ENCODE measurements at places on chromosomes 16 and 17.

DNA sequence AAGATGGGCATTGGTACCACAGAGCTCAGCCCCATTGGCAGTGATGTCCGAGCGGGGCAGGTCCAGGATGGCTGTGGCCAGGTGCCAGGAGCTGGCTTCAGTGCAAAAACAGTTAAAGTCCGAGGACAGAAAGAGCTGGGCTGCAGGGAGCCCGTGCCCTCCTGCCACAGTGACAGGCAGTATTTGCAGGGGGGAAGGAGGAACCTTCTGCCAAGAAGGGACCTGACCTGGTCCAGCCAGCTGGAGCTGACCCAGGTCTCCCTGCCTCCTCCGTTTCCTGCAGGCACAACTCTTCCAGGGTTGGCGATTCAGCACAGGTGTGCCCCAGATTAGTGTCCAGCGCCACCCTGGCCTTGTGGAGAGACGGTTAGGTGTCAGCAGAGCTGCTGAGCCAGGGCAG lies 199.0 kb downstream of the ENGASE start:
- DNase-seq = no peak

DNA sequence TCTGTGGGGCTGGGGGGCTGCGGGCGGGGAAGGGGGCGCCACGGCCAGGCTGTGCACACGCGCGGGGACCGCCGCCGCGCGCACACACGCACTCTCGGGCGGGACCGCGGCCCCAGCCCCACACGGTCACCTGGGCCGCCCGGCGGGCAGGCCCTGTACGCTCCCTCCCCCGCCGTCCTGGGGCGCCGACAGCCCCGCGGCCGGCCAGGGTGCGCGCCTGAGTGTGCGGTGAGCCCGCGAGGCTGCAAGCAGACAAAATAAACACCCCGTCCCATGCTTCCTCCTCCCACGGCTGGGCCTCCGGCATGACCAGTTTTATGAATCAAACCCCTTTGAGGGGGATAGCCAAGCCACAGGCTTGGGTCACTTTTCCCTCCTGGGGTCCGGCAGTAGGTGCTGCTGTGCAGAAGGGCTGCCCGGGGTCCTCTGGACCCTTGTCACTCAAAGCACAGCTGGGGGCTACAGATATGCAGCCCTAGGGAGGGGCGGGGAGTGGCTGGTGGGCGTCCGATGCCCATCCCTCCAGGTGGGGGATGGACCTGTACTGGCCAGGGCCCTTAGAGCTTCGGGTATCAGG lies 441 bp downstream of the VASN start:
- DNase-seq = no peak

GRCh38 chr17:76820039-76820438 lies 48.2 kb upstream of the MGAT5B start:
- DNase-seq = no peak

- DNase-seq = no peak
Measured at GRCh38 chr17:75468779-75469373, 12.4 kb downstream of the TMEM94 start.

- no peak for DNase-seq
Measured at GRCh38 chr17:29575511-29576213, 7.2 kb downstream of the TP53I13 start.

DNA sequence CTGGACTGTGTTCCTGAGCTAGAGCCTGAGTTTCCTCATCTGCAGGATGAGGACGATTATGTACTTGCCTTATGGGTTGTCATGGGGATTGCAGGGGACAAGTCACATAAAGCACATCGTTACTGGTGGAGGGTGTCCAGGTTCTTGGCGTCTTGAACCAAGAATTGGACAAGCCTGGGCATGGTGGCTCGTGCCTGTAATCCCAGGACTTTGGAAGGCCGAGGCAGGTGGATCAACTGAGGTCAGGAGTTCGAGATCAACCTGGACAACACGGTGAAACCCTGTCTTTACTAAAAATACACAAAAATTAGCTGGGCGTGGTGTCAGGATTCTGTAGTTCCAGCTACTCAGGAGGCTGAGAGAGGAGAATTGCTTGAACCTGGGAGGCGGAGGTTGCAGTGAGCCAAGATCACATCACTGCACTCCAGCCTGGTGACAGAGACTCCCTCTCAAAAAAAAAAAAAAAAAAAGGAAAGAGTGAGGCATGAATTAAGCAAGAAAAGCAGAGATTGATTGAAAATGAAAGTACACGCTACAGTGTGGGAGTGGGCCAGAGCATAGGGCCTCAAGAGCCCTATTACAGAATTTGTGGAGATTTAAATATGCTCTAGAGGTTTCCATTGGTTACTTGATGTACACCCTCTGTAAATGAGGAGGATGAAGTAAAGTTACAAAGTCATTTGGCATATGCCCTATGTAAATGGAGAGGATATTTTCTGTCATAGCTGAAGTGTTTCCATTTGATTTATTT lies 30.7 kb downstream of the ADGRG5 start:
- no peak for DNase-seq

DNA sequence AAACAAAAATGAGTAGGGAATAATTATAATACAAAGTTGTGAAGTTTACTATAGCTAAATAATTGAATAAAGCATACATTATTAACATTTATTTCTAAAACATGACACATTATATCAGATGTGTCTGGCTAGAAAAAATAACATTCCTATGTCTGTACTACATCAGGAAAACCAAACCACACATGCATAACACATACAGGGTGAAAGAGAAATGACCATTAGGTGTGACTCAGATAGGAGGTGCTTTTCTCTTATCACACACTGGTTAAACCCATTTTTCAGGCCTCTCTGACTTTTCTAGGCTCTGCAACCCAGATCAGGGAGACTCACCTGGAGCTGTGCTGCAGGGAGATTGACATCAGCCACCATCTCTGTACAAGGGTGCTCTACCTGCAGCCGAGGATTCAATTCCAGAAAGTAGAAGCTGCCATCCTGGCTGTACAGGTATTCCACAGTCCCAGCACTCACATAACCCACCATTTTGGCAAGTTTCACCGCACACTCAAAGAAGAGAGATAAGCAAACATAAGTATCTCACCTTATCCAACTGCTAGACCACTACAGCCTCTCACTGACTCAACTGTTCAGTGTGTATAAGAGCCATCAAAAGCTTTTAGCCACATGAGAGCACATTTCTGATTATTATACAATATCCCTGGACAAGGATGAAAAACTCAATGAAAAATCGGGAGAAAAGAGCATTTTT lies 116.6 kb upstream of the C17orf78 start:
- DNase-seq = no peak

- DNase-seq = no peak
Measured at GRCh38 chr17:61720016-61720795, 129.2 kb upstream of the NACA2 start.

DNA sequence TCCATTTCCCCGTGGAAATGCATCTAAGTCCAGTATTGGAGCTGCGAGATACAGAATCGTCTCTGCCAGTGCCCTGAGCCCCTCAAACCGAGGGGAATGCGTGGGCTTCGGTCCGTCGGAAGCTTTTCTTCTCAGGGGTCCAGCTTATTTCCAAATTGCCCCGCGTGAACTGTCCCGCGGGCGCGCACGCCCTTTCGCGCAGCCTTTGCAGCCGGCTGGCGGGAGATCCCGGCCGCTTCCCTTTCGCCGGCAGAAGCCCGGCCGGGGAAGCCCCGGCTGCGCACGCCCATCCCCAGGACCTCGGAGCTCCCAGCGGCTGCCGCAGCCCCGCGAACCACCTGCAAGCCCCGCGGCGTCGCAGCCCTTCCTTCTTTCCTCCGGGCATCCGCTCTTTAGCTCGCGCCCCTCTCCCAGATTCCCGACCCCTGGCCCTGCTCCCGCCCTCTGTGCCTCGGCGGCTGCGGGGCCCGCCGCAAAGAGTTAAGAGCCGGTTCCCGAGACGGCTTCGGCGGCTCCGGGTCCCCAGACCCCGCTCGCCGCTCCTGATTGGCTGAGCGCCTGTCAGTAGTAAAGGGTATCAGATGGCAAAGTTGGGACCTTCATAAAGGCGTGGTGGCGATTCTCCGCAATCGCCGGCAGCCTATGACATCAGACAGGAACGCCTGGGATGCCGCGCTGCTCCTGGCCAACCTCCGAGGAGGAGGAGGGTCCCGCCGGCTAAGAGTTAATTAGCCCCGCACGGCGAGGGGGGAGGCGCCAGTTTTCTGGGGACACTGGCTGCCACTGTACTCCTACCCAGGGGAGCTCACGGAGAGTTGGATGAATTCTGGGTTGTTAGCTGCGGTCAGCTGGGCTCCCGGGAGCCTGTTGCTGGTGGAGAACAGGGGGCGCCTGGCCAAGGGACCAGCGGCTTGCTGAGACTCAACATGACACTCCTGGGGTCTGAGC lies at the start of gene MYOCD:
MYOCD (plus strand) TSS at position 628 of the 948 bp plus-strand sequence; CDS start at position 927, 299 bp downstream.
- no peak for DNase-seq

GRCh38 chr16:87833548-87833947 lies 35.8 kb downstream of the SLC7A5 start:
- DNase-seq = no peak

DNA sequence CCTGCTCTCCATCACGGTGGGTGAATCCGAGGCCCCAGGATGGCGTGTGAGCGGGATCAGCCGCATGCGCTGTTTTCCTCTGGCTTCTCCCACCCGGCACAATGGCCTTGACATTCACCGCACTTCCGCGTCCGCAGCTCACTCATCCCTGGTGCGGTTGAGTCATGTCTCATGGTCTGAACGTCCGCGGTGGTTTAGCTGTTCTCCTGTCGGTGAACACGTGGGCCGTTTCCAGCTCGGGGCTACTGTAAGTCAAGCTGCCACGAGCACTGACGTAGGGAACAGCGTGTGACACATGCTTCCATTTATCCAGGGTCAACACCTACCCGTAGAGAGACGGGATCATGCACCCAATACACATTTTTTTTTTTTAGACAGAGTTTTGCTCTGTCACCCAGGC lies 15.3 kb upstream of the CACNA1H start:
- no peak for DNase-seq

DNA sequence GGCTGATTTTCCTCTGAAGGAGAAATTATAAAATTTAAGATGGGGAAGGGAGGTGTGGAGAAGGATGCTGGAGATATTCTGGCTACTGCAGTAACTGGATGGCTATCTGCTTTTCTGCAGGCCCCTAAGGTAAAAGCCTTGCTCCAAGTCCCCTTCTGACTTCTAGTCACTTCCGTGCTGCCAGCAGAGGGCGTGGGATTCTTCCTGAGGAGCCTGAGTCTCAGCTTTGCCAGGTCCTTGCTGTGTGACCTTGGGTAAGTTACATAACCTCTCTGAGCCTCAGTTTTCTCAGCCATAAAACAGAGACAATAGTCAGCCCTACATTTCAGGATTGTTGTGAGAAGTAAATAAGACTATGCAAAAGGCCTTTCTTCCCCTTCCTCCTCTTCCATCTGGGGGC lies 24.3 kb upstream of the TMEM220 start:
- no peak for DNase-seq

- no peak for DNase-seq
Measured at GRCh38 chr16:78446992-78447563, 347.6 kb downstream of the WWOX start.

GRCh38 chr17:78771758-78772382 lies 10.2 kb downstream of the CYTH1 start:
- DNase-seq = no peak

GRCh38 chr16:15981382-15981781 lies 32.0 kb downstream of the ABCC1 start:
- no peak for DNase-seq

GRCh38 chr16:77383606-77384187 lies 51.1 kb downstream of the ADAMTS18 start:
- no peak for DNase-seq

GRCh38 chr16:30748634-30749445 lies 615 bp downstream of the PHKG2 start:
- DNase-seq = no peak

- no peak for DNase-seq
Measured at GRCh38 chr17:20105539-20106280, 96.6 kb downstream of the SPECC1 start.

GRCh38 chr17:75335315-75335714 lies 46.1 kb upstream of the SLC25A19 start:
- no peak for DNase-seq

DNA sequence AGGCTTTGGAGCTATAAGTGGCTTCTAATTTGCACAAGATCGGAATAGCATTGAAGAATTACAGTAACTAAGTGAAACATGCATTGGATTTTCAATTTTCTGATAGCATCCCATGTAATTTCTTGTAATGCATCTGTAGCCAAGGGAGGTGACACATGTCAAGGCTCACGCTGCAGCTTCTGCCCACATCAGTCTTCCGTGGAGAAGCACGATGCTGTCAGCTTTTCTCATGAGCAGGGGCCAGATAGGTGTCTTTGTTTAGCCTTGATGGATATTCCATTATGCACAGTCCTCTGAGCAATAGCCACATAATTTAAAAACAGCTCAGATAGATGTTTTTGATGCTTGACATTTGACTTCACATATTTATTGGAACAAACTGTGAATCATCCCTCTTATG lies 1046.9 kb upstream of the EEF2KMT start:
- no peak for DNase-seq

GRCh38 chr17:42107597-42108576 lies 4.6 kb downstream of the DHX58 start:
- DNase-seq = no peak

DNA sequence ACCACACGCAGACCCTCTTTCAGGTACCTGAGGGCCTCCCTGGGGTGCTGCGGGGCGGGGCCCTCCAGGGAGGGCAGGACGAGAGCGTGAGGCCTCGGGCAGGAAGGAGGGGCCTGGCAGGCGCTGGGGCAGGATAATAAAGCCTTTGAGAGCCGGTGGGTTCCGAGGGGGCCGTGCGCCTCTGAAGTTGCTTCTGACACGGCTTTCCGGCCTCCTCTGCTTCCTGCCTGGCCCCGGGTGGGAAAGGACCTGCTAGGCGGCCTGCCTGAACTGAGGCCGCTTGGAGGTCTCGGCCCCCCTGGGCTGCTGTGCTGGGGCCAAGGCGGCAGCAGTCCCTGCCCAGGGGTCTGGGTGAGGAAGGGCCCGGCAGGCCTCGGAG lies 10.4 kb downstream of the CENPX start:
- no peak for DNase-seq

- no peak for DNase-seq
Measured at GRCh38 chr17:81690549-81690948, 6.7 kb downstream of the HGS start.

DNA sequence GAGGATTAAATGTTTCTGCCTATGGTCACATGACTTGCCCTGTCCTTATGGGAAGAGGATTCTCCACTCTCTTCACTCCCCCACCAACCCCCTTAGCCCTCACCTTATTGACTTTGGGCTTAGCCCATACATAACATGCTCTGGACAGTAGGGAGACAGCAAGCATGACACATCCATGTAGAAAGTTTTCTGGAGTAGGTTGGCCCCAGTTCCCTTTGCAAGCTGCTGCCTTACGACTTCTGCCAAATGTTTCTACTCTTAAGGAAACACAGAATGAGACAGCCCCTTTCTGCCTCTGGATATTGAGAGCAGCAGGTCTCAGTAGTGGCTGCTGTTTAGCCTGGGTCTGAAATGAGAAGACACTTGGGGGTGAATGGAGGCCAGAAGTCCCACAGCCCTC lies 282.2 kb downstream of the MAP2K6 start:
- no peak for DNase-seq

GRCh38 chr17:9509236-9509816 lies 66.3 kb downstream of the STX8 start:
- DNase-seq = no peak

All from esophagus squamous epithelium (tissue), 5 donors.